ENCODE measurements at places on chromosomes 2 and 18.

GRCh38 chr2:61750624-61751023 lies 103.2 kb downstream of the FAM161A start:
- DNase-seq = no peak

DNA sequence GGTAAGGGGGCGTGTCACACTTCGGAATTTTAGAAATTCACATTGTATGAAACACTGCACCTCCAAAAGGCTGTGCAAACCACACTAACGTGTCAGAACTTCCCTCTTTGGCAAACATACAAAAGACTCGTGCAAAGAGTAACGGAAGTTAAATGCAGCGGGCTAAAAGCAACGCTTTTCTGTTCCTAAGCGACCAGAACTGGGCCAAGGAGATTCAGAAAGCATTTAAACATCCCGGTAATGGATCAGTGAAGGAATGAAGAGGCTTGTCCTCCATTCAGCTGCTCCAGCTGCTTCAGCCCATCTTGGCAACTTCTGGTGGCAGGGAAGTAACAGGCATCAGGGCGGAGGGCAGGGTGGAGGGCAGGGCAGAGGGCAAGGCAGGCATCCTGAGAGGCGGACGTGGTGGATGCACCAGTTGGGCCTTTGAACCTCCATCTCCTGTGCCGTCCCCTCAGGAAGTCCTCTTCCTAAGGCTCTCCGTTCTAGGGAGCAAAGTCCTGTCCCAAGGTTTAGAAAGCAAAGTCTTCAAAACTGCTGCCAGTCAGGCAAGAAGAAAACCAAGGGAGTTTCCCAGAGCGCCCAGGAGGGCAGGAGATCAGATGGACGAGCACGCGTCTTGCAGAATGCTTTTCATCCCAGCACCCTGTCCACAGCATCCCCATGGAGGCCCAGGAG lies 230.7 kb downstream of the ZNF516 start:
- no peak for DNase-seq

- no peak for DNase-seq
These were observed 119.8 kb downstream of the MAPK4 start for GRCh38 chr18:50679656-50680055.

DNA sequence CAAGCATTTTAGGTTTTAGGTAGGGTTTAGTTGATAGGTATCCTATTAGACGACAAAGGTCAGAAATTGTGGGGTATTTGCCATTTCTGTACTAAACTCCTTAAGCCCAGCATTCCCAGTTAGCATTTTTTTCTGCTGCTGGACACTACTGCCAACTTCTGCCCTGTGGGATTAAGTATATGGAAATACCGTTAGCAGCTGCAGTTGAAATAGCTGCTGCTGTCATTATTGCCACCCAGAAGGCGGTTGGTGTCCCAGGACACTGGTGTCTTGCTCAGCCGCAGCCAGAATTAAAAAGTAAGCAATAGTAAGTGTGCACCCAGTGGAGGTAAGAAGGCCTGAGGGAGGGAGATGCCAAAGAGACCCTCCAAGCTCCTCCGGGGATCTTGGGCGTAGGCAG lies 1.9 kb upstream of the UXS1 start:
- DNase-seq = no peak

DNA sequence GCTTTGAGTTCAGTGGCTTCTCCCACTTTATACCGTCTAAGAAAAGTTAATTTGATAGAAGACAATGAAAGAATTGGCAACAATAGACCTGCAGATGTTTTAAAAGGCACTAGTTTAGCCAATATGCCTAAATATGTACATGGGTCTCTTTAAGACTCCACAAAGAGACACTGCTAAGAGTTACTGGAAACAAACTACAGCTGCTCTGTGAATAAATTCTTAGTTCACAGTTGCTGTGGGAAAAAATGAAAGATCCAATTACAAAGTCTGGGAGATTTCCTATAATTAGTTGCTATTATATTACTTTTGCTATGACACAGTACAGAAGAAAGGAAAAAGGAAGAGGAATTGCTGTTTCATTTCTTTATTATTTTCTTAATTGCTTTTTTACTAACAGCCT lies 34.3 kb downstream of the SCN9A start:
- no peak for DNase-seq

DNA sequence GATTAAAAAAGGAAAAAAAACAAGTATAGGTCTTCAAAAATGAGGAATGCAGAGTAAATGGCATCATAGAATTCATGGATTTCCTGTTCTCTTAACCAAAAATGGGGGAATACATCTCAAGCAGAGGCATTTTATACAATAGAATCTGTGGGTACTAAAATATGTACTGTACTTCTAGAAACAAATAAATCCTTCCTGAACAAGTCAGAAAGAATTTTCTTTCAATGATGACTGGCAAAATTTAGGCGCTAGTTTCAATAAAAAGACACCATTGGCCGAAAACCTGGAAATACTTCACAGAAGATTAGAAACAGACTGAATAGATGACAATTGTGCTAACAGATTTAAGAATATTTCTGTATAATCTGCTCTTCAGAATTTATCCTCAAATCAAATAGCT lies 15.1 kb downstream of the TRAK2 start:
- DNase-seq = no peak

- no peak for DNase-seq
These were observed 31.3 kb upstream of the ASB18 start for GRCh38 chr2:236295481-236295880.

DNA sequence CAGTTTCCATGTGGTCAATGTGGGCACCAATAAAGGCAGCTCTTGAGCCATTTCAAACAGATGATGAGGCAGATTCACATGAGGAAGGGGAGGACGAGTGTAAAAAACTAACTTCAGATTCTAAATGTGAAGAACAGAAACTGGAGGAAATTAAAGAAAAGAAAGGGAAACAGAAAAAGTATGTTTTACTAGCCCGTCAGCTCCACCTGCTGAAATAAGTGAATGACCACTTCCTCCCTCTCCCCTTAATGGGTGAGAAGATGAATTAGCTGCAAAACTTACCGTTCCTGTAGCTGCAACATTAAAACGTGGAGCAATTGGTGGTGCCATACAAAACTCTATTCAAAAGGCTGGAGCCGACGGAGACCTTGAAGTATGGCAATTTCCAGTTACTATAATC lies 203.5 kb downstream of the UXS1 start:
- DNase-seq = no peak

DNA sequence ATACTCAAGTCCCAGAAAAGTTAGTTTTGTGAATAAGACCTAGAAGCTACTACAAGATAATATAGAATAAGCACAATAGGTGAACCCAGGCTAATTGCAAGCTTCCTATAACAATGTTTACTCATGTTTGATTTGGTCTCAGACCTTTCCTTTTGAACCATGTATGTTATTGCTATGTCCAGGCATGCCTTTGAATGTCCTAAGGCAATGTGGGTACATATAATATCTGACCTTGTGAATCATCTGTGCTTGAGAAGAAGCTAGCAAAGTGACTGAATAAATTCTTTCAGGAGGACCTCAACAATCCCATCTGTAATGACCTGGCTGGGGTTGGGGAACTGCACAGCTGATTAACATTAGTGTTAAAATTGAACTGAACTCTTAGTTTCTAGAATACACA lies 1285.9 kb upstream of the CELF4 start:
- no peak for DNase-seq

- no peak for DNase-seq
These were observed 95.8 kb downstream of the TGOLN2 start for GRCh38 chr2:85231952-85232351.

GRCh38 chr18:38940863-38941531 lies 1375.4 kb upstream of the CELF4 start:
- DNase-seq = no peak

DNA sequence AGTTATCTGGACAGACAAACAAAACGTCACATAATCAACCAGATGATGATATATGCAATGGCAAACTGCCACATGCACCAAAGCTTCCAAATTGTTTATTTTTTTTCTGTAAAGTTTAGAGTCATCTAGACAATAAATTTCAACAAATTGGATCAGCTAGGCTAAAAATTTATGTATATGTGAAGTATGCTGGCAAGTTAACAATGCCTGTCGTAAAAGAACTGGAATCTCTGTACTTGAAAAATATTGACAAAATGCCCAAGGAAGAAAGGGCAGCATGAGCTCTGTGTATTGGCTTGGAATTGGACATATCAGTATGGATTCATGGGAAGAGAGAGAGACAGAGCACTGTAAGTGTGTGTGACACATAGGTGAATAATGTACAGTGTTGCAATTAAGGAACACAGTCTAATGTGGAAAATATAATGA lies 309.8 kb downstream of the ERBB4 start:
- DNase-seq = peak; percentile 22

- no peak for DNase-seq
These were observed 18.0 kb upstream of the ARHGAP28 start for GRCh38 chr18:6711467-6711866.

DNA sequence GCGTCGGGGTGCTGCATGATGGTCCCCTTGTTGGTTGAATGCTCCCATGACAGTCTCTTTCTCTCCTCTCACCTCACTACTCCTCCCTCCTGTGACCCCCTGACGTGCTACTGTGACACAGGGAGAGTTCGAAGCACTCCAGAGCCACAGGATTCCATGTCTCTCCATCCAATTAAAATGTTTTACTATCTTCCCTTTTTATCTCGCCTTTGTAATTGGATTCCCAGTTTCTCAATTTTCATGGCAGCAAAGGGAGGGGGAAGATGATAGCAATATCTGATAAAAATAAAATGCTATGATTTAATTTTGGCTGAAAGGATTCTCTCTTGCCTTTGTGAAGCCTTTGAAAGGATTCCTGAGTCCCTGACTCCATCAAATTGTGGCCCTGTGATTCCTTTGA lies 271.9 kb upstream of the SLC14A2 start:
- DNase-seq = no peak

DNA sequence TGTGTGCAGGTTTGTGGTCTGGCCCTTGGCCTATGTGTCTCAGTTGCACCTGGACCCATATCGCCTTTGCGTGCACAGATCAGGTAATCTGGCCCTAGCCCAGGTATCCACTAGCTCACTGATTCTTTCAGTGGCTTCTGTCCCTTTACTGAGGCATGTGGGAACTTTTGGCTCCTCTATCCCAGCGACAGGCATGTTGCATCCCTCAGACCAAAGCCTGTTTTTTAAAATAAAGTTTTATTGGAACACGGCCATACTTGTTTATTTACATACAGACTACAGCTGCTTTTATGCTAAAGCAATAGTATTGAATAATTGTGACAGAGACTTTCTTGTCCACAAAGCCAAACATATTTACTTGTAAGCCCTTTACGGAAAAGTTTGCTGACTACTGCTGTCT lies 39.9 kb upstream of the UPP2 start:
- no peak for DNase-seq

GRCh38 chr2:188940171-188940570 lies 34.0 kb upstream of the COL3A1 start:
- DNase-seq = no peak

GRCh38 chr2:13574831-13575230 lies 858.1 kb downstream of the TRIB2 start:
- DNase-seq = no peak

GRCh38 chr2:227503433-227504406 lies 31.8 kb downstream of the AGFG1 start:
- no peak for DNase-seq

GRCh38 chr2:233817995-233818638 lies 36.2 kb downstream of the HJURP start:
- no peak for DNase-seq

DNA sequence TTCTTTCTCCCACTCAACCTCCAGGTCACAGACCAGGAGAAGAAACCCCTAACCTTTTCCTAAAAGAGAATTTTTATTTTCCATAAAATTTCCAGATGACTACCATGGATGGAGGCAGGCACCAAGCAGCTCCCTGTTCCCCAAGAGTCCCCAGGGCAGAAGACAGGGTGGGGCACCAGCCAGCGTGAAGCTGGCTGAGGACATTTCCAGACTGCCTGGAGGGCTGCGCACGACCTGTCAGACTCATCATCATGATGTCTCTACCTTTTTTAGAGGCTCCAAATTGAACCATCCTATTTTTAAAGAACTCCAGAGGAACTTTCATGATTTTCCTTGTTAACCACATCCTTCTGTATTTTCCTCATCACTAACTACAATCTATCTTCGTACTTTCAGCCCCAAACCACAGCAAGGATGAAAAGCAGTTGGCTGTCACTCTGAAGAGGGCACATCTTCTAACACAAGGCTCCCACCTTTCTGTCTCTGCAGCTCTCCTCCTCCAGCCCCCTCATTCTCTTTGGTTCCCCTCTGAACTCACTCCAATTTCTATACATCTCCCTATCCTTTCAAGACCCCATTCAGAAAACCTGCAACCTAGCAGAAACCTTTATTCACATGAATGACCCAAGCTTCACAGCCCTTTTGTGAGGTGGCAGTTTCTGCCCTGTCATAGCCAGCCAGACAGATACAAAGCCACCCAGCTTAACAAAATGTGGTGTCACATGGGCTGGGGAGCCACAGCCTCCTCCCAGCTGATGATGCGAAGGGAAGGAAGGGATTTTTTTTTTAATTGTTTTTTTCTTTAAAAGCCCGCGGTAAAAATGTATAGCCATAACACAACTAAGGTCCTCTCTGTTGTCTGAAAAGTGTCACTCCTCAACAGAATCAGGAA lies 11.1 kb downstream of the AMMECR1L start:
- no peak for DNase-seq

DNA sequence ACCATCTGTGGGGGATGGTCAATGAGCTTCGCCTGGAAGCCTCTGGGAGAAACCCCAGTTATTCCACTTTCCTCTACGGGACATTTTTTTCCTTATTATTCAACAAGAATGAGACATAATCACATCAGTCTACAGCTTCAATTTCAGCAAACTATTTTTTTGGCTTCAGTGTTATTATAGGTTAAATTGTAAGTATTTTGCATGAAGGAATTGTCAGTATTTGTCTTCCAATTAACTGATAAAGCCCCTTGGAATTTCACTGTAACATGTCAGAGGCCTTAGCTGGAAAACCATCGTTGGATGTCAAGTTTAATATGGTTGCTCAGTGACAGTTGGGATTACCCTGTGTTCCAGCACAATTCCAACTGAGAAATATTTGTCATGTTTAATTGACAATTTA lies 480.9 kb upstream of the CHST9 start:
- no peak for DNase-seq

GRCh38 chr2:191176305-191176704 lies 25.5 kb upstream of the STAT4 start:
- no peak for DNase-seq

- DNase-seq = no peak
These were observed 3.3 kb downstream of the PSTPIP2 start for GRCh38 chr18:46068763-46069162.

DNA sequence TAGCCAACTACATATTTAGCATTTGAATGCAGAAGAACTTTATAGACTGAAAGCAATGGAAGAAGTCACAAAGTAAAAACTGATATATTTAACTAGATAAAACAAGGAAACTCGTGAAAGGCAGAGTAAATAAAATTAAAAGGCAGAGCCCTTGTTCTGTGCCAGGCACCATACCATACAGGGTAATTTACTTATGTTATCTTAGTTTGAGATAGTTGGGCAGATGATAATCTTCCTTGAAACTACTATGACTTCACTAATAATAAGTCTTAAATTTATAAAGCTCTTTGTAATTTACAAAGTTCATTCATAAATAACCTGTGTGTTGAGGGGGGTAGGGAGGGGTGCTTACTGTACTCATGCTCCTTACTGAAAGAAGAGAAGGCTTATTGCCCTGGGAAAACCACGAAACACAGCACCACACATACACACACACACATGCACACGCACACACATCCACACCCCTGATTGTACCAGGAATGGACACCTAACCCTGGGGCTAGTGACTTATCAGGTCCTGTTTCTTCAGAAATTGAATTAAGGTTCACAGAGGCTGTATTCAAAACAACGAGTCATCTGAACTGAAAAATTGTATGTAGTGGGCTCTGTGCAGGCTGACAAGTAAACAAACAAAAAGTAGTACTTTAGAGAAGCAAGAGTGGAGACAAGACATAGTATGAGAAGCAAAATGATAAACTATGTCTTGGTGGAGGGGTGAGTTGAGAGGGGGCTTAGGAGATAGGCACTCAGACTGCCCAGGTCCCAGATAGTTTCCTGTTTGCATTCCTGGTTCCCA lies 38.1 kb downstream of the AGFG1 start:
- no peak for DNase-seq
